ENCODE measurements at places on chromosomes 12 and 14.

- DNase-seq = no peak
Observed at GRCh38 chr14:64147126-64147790, 146.9 kb downstream of the ESR2 start.

DNA sequence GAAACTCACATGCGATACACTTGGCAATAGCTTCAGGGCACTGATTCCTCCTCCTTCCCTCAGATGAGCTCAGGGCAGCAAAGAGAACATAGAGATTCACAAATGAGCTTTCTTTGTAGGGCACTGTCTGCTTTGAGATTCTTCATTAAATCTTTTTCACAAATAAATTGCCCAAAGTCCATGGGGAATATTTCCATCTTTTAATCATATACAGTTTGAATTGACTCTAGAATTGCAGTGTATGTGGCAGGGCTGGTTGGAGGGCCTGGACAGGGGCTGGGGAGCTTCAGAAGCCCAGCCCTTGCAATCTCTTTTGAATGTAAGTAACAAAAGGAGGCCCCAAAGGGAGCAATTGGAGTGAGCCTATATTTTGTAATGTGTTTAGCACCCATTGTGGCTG is 197.5 kb downstream of the NOVA1 start:
- DNase-seq = no peak

DNA sequence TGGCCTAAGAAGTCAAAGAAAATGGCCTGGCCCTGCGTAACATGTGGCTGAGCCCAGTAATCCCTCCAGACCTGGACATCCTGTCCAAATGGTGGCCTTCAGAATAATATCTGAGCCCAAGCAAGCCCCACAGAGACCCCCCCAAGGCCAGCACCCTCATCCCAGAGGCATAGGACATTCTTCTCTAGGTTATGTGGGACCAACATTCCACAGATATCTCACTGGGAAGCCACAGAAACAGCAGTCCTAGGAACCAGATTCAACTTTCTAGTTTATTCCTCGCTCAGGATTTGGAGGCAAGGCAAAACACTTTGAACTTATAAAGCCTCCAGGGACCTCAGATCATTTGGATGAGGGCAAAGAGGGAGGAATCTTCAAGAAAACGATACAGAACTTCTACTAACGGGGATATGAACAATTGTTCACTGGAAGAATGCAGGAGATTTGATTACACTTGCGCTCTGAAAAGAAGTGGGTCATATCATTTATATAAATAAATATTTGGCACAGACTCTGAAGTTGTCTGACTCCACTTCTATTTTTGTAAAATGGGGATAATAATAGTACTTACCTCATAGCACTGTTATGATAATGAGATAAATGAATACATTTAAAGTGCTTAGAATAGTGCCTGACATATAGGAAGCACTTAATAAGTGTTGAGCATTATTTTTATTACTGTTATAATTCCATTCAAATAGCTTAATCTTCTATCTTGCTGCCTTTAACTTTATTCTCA is 171.5 kb downstream of the NUAK1 start:
- DNase-seq = no peak

DNA sequence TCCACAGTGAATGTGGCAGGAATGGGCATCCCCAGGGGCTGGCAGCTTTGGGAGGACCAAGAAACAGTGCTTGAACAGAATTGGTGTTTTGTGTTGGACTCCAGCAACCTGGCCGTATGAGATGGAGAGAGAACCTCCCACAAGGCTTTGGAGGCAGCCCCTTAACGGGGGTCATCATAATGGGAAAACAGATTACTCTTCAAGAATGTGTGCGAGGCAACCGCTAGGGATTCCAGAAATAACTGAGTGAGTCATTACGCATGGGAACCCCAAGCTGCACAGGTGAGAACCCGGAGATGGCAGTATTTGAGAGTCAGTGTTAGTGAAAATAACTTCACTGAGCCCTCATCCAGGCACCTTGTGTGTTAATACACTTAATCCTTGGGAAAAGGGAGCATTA is 567.8 kb upstream of the TBX3 start:
- DNase-seq = no peak

GRCh38 chr12:120939523-120939922 is 35.4 kb upstream of the SPPL3 start:
- no peak for DNase-seq

DNA sequence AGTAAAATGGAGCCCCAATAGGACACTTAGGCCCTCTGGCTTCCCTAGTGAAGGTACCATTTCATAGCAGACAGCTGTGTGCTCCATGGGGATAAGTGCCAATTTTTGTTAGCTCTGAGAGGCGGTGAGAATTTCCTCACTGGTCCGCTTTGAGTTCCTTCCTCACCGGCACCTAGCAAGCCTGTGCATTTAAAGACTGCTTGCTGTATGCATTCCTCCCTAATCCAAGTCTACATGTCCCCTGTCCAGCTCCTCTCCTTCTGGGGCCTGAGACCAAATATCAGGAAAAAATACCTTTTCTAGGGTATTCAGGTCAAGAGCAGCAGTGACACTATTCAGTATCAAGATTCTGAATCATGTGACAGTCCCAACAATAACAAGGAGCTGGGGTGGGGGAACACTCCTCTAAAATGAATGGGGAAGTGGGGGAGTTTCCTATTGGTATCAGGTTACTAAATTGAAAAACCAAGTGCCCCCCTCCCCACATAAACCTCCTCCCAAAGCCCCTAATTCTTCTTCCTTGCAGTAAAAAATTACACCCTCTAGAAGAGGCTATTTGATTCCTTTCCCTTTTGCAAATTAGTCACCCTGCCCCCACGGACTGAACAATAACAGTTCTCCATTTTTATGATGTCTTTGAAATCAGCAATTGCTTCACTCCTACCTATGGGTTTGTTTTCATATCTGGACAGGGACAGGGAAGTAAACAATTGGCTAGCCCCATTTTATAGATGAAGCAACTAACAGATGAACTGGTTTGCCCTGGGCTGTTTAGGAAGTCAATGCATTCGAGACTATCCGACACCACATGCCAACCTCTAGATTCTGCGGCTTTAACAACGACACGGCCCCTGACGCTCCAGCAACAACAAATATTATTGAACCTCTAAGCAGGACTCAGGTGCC is 28.9 kb downstream of the BCL11B start:
- DNase-seq = peak; percentile 55

- no peak for DNase-seq
Observed at GRCh38 chr12:120432772-120433525, 5.0 kb upstream of the COX6A1 start.

DNA sequence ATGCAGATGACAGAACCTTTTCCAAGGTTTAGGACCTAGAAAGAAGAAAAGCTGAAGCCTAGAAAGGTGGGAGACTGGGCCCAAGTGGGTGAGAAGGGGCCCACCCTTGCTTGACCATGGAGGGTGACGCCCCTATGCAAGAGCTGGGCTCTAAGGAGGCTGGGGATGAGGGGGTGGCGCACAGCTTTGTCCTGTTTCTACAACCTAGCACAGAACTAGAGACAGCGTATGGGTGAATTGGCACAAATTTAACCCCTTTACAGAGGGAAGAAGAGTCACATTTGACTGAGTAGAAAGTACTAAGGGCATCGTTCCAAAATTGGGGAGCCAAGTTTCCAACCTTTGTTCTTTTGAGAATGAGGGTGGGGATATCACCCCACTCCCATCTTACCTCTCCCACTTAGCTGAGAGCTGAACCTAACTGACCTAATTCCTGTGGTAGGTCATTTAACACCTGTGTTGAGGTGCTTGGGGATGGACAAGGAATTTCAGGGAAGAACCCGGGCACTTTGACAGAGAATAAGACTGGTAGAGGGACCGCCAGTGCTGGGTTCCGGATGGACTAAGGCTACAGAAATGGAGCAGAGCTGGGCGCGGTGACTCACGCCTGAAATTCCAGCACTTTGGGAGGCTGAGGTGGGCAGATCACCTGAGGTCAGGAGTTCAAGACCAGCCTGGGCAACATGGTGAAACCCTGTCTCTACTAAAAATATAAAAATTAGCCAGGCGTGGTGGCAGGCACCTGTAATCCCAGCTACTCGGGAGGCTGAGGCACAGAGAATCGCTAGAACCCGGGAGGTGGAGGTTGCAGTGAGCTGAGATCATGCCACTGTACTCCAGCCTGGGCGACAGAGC is 5.2 kb downstream of the NFKBIA start:
- DNase-seq = peak; percentile 54

DNA sequence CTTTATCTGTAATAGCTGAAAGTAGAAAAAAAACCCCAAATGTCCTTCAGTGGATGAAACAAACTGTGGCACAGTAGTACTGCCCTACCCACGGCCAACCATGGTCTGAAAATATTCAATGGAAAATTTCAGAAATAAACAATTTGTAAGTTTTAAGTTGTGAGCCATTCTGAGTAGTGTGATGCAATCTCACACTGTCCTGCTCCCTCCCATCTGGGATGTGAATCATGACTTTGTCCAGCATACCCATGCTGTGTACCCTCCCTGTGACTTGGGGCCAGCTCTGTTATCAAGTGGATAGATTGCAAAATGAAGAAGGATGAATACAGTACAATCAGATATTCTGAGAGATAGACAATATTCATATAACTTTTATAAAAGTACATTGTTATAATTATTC is 106.2 kb downstream of the SMOC1 start:
- no peak for DNase-seq

GRCh38 chr14:55015006-55015405 is 11.9 kb downstream of the WDHD1 start:
- DNase-seq = no peak

GRCh38 chr14:61547186-61548069 is 147.9 kb upstream of the HIF1A start:
- DNase-seq = no peak

DNA sequence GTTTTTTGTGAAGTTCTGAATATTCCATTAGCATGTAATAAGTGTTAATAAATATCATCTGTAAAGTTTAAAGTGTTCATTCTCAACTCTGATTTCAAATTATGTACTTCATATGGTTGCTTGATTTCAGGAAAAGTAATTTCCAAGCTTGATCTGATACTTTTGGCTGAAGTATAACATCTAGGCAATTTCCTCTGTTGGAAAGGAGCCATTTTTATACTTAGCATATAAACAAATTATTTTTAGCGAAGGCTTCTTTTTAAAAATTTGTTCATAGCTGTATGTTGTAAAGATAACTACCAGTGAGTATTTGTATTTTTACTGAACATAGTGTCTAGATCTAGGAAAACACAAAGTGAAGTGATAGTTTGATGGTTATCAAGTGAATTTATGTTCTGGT is 153.4 kb upstream of the TMTC2 start:
- DNase-seq = no peak

- DNase-seq = no peak
Observed at GRCh38 chr12:23415180-23415579, 534.3 kb downstream of the SOX5 start.

DNA sequence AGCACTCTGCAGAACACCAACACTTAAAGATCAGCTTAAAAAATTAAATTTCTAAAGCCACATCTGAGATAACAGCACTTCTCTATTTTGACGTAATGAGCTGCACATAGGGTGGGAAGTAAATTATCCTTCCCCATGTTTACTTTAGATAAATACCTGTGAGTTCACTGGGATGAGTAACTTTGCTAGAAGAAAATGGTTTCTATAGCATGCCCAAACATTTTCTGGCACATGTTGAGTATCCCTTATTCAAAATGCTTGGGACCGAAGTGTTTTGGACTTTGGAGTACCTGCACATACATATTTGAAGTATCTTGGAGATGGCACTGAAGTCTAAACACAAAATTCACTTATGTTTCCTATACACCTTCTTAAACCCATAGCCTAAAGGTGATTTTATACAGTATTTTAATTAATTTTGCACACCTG is 6.6 kb downstream of the SLC38A2 start:
- no peak for DNase-seq

GRCh38 chr12:50922820-50923219 is 29.5 kb upstream of the HIGD1C start:
- no peak for DNase-seq

DNA sequence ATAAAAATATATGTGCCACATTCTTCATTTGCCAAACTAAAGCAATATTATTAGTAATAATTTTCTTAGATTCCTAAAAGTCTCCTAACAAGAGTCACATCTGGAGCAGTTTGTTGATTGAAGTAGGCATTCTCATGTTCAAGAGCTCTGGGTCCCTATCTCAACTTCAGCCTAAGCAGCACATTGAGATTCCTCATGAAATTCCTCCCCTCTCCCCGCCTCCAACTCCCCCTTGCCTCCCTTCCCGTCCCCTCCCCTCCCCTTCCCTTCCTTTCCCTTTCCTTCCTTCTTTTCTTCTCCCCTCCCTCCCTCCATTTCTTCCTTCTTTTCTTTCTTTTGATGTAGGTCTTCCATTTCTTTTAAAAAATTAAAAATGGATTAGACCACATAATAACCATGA is 48.7 kb upstream of the NAV3 start:
- no peak for DNase-seq

GRCh38 chr12:67410246-67410645 is 141.1 kb downstream of the CAND1 start:
- DNase-seq = no peak

- no peak for DNase-seq
Observed at GRCh38 chr12:18135086-18135485, 45.1 kb upstream of the RERGL start.

DNA sequence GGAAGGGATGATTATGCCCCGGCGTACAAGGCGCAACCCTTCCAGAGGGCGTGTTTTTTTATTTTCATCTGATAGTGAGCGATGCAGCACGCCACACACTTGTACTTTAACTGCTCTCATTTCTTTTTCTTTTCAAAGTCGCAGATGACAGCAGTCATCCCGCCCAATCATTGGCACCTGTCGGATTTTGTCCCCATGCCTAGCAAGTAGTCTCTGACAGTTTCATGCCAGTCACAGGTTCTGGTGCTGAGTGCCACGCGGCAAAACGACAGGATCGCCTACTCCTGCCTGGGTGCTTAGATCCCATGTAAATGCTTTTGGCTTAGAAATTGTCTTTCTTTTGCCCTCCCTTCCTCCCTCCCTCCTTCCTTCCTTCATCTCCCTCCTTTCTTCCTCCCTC is 117.7 kb downstream of the GLT1D1 start:
- DNase-seq = no peak

GRCh38 chr12:105825141-105825540 is 313.6 kb downstream of the NUAK1 start:
- DNase-seq = no peak

- no peak for DNase-seq
Observed at GRCh38 chr12:96912261-96912660, 5.2 kb downstream of the NEDD1 start.

GRCh38 chr12:82412246-82412645 is 53.9 kb downstream of the METTL25 start:
- no peak for DNase-seq

DNA sequence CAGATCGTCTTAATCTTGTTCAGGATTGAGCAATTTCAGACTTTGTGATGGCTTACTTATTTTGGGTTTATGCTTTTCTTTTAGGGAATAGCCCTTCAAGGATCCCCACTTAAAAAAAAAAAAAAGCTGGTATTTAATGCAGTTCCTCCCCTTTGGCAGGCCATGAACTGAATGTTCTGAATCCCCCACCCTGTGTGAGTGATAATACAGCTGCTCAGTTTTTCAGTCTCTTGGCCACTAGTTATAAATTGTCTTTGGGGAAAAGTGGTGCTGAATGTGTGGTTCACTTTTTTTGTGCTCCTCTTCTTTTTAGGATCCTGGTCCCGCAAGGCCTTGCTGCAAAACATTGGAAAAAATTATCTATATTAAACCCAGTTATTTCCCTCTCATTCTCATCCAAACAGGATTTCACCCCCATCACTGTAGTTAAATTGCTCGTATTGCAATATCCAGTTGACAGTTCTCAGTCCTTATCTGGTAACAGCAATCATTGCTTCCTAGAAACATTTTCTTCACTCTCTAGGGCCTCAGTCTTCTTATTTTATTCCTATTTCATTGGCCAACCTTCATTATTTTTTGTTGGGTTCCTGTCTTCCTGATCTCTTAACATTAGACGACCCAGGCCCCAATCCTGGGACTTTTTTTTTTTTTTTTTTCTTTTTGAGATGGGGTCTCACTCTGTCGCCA is 73.1 kb upstream of the PAWR start:
- no peak for DNase-seq

- DNase-seq = no peak
Observed at GRCh38 chr12:57852620-57853500, 6.3 kb upstream of the CTDSP2 start.
